ENCODE measurements at places on chromosomes 13 and 19. TPM values are rescaled to one million over a fixed set of nuclear protein-coding genes. Genes with fewer than 3 reads are reported as not detected.
A peak's percentile ranks its signal among the peaks of the same experiment; 100 is the strongest.

- H3K4me3 ChIP-seq: no peak overlapping the region
- H3K27ac ChIP-seq: peak overlapping the region; percentile 91
- H3K36me3 ChIP-seq: no peaks in the 10 kb centered on the region
Observed at GRCh38 chr19:13861392-13861713, 15.6 kb upstream of the NANOS3 start.

GRCh38 chr19:47542030-47542475 lies 27.2 kb upstream of the NAPA start:
- H3K27me3 ChIP-seq: peaks cover 10% of the 10 kb centered on the region
- no peaks in the 10 kb centered on the region for H3K36me3 ChIP-seq
- peak; percentile 28 for DNase-seq
- H3K4me3 ChIP-seq: no peak overlapping the region
- H3K4me1 ChIP-seq: no peaks in the 10 kb centered on the region

DNA sequence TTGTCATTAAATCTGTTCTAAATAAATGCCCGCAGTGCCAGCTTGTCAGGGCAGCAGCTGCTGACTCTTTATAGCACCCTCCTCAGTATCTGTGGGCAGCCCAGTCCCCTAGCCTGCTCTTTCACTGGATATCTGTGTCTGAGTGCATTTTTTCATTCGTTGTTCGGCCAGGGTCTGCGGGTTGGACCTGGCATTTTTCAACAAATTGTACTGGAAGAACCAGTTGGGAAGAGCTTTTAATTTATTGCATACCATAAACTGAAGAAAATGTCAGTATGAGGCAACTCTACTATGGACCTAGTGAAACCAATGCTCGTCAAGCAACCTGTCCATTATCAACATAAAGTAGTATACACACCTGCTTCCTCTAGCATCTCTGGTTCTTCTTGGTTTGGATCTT lies 8.6 kb downstream of the NLRP13 start:
- no peak for DNase-seq
- no peaks in the 10 kb centered on the region for H3K27me3 ChIP-seq
- no peak overlapping the region for H3K27ac ChIP-seq
- H3K36me3 ChIP-seq: no peaks in the 10 kb centered on the region

DNA sequence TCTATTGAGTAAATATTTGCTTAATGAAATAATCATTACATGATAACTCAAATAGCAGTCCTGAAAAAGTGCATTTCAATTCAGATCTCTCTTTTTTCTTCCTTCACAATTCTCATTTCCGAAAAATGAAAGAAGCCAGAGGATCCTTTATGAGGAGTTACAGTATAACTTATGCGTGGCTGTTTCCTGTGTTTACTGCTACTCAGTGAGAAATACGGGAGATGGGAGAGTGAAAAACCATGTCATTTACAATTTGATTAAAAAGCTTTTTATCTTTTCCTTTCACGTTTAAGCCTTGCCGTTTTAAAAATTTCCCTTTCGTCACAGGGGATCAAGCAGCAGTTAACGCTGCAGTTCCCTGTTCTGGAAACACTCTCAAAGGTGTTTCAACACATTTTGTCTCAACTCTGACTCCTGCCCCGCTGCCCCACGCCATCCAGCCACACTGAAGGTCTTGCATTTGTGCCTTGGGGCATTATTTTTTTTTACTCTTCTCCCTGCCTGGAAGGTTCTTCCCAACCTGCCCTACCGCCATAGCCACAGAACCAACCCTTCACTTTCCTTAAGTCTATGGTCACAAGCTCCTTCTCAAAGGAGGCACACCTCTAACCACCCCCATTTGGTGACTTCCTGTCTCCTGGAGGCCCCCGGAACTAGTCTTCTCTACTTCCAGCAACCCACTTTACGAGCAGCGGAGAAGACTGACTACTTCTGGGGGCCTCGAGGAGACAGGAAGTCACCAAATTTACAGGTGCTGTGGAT lies 17.0 kb downstream of the KL start:
- no peak for DNase-seq
- no peak overlapping the region for H3K4me3 ChIP-seq
- no peaks in the 10 kb centered on the region for H3K27me3 ChIP-seq
- no peaks in the 10 kb centered on the region for H3K4me1 ChIP-seq
- no peaks in the 10 kb centered on the region for H3K36me3 ChIP-seq

DNA sequence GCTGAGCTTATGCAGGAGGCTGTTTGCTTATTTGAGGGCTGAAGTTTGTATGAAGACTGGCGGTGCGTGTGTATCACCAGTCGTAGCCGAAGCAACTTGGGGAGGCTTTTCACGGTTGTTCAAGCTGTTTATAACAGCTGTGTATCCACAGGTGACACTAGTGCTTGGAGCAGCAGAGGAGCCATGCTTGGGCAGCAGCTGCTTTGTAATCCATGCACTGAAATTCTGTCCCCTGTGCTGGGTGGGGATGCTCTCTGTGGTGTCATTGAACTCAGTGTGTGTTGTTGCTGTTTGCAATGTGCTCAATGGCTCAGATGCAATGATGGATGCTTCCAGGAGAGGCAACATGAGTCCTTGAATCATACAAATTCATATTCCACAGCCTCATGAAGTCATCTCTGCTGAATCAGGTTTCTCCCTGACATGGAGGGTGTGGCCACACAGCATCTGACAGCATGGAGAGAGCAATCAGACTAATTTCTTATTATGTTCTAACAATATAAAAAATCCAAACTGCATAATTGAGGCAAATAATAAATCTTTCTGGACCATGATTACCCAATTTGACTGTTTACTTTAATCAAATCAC lies 18.8 kb upstream of the GTF3A start:
- no peaks in the 10 kb centered on the region for H3K4me1 ChIP-seq
- no peak for DNase-seq

DNA sequence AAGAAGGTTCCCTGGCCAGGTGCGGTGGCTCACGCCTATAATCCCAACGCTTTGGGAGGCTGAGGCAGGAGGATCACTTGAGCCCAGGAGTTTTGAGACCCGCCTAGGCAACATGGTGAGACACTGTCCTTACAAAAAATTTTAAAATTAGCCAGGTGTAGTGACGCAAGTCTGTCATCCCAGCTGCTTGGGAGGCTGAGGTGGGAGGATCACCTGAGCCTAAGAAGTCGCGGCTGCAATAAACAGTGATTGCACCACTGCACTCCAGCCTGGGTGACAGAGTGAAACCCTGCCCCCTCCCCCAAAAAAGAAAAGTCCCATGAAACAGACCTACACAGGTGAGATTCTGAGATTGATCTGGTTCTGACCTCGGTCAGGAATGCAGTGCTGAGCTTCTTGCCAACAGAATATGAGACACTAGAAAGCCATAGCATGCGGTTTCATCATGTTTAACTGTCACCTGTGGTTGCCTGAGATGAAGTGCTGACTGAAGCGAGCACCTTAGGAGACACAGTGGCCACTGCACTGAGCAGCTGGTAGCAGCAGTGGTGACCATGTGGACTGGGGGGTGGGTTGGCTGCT lies 2.0 kb upstream of the A1BG start:
- no peaks in the 10 kb centered on the region for H3K27me3 ChIP-seq
- no peak overlapping the region for H3K27ac ChIP-seq

- H3K4me1 ChIP-seq: no peaks in the 10 kb centered on the region
- no peak overlapping the region for H3K27ac ChIP-seq
- H3K27me3 ChIP-seq: no peaks in the 10 kb centered on the region
Observed at GRCh38 chr13:39670445-39670844, 15.0 kb downstream of the COG6 start.

- no peak overlapping the region for H3K4me3 ChIP-seq
- H3K4me1 ChIP-seq: peaks cover 2% of the 10 kb centered on the region
- H3K36me3 ChIP-seq: no peaks in the 10 kb centered on the region
- DNase-seq: no peak
Observed at GRCh38 chr13:74929436-74929835, 552.5 kb downstream of the TBC1D4 start.

- no peak overlapping the region for H3K27ac ChIP-seq
- H3K27me3 ChIP-seq: no peaks in the 10 kb centered on the region
- H3K4me1 ChIP-seq: no peaks in the 10 kb centered on the region
- no peak for DNase-seq
- no peak overlapping the region for H3K4me3 ChIP-seq
- no peaks in the 10 kb centered on the region for H3K36me3 ChIP-seq
Observed at GRCh38 chr13:73173279-73173811, 114.5 kb downstream of the KLF5 start.

- H3K4me1 ChIP-seq: peaks cover 10% of the 10 kb centered on the region
- peak overlapping the region; percentile 62 for H3K4me3 ChIP-seq
- peak overlapping the region; percentile 97 for H3K27ac ChIP-seq
- peak; percentile 65 for DNase-seq
- peaks cover 2% of the 10 kb centered on the region for H3K36me3 ChIP-seq
- H3K27me3 ChIP-seq: no peaks in the 10 kb centered on the region
Observed at GRCh38 chr19:13154911-13155471, 4.8 kb downstream of the IER2 start.

DNA sequence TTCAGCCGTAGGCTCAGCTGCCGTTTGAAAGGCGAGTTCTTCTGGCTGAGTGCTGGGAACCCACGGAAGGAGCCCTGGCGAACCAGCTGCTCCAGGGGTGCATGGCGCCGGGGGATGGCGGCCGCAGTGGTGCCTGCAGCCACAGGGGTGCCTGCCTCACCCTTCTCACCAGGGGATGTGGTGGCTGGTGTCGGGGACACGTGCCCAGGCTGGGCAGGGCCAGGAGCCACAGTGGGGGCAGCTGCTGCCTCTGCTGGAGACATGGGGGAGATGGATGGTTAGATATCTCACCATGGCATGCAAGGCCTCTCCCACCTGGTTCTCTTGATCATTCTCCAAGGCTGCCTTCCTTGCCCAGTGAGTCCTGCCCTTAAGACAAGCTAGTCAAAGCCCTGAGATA lies 17.1 kb downstream of the NUMBL start:
- H3K27ac ChIP-seq: no peak overlapping the region
- H3K36me3 ChIP-seq: peaks cover 57% of the 10 kb centered on the region
- H3K4me3 ChIP-seq: no peak overlapping the region
- H3K27me3 ChIP-seq: no peaks in the 10 kb centered on the region

DNA sequence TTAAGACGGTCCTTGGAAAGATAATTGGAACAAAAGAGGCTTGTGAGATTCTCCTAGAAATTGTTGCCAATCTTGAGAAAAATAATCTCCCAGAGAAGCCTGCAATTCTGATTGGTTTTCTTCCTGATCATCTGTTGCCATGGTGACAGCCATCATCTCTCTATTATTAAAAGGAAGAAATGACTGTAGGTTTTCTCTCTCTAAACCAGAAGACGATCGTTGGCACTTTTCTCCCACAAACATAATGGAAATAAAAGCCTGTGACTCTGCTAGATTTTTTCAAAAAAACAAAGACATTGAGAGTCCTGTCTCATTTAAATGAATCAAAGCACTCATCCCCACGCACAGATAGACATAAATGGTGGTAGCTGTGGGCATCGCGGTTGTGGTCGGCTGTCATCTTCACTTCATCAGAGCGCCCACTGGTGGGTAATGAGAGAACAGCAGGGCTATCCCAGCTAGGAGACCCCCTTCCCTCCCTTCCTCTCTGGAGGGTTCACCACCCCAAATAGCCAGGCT lies 21.7 kb upstream of the CALM3 start:
- H3K36me3 ChIP-seq: no peaks in the 10 kb centered on the region
- no peak overlapping the region for H3K27ac ChIP-seq
- no peak overlapping the region for H3K4me3 ChIP-seq
- DNase-seq: no peak

DNA sequence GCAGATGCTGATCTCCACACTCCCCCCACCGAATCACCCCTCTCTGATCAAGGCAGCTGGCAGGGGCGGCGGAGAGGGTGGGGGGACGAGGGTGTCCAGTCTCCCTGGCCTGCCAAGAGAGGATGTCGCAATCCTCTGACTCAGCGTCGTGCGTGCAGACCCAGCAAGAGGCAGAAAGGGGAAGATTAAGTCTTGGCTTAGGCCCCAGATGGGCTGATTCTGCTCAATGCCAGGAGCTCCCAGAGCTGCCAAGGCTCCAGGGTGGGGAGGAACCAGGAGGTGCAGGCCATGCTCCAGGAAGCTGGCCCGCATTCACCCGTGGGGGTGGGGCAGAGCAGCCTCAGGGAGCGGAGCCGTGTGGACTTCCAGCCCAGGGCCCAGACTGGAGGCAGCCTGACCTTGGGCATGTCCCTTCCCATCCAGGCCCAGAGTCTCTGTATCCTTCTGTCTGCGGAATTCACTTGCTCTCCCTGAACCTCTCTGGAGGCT lies 6.6 kb upstream of the BCL3 start:
- H3K4me1 ChIP-seq: peaks cover 22% of the 10 kb centered on the region
- H3K36me3 ChIP-seq: no peaks in the 10 kb centered on the region
- no peak overlapping the region for H3K4me3 ChIP-seq
- no peaks in the 10 kb centered on the region for H3K27me3 ChIP-seq
- DNase-seq: peak; percentile 100

- no peak overlapping the region for H3K27ac ChIP-seq
- H3K4me3 ChIP-seq: no peak overlapping the region
- peaks cover 19% of the 10 kb centered on the region for H3K27me3 ChIP-seq
Observed at GRCh38 chr13:113110048-113110851, 4.7 kb downstream of the F7 start.

- no peaks in the 10 kb centered on the region for H3K27me3 ChIP-seq
- peaks cover 2% of the 10 kb centered on the region for H3K36me3 ChIP-seq
- H3K4me1 ChIP-seq: no peaks in the 10 kb centered on the region
- no peak overlapping the region for H3K4me3 ChIP-seq
Observed at GRCh38 chr19:39986643-39987042, 10.2 kb upstream of the ZNF546 start.

The CEBPA gene
- total RNA-seq: 0.51 TPM

The LIN37 gene
- 10.0 TPM for total RNA-seq

The YJEFN3 gene
- 0.51 TPM for total RNA-seq

The ISOC2 gene
- 34.2 TPM for total RNA-seq

The LYPD3 gene
- total RNA-seq: 0.50 TPM

The CD37 gene
- total RNA-seq: not detected

The ATP4A gene
- total RNA-seq: not detected

The KLK7 gene
- not detected for total RNA-seq

Measured in fibroblast of lung (primary cell).